IMR-90 (cell line): ENCODE measurements at places on chromosomes 12 and 14.

DNA sequence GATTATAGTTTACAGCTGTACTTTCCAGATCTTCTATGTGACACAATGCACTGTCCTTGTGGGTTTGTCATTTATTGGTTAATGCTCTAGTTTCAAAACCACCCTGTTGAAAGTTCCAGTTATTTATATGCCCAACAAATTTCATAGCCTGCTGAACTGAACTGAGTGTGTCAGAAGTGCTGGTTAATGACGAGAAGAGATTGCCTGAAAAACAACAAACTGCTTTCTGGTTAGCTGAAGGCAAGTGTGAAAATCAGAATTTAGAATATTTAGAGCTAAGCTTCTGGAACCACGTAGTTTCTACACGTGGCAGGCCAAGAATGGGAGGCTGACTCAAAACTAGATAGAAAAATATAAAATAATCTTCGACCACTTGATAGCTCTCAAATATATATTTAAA lies 19.1 kb upstream of the RIN3 start:
- DNase-seq = no peak

DNA sequence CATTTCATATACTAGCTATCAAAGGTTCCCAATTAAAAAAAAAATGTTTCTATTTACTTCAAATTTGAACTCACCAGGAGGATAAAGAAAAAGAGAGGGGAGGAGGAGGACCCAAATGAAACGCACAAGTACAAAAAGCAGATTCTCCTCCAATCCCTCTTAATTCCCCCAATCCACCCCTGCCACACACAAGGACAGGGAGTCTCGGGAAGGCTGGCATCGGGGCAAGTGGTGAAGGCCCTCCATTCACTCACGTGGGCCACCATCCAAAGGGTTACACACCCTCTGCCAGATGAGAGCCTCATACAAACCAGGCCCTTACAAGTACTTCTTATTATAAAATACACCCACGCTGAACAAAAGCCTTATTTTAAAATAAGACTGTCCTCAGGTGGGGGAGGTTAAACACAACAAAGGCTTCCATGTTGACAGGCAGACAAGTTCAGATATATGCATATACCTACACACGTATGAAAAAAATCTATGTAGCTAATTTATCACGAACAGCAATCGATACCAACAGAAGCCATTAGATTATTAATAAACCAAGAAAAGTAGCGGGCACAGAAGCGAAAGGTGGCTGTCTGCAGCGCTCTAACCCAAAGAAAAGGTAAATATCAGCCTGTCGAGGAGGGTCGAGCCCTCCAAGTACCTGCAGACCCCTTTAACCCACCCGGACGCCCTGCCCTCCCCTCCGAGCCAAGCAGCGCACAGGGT lies 1.5 kb downstream of the ATP2B1 start:
- peak; percentile 19 for DNase-seq

- no peak for DNase-seq
These were observed 31.3 kb upstream of the SLC10A1 start for GRCh38 chr14:69828354-69828753.

GRCh38 chr12:51372021-51372420 lies 19.2 kb downstream of the GALNT6 start:
- DNase-seq = no peak

GRCh38 chr14:93464271-93464670 lies 33.5 kb downstream of the UNC79 start:
- no peak for DNase-seq

- DNase-seq = peak; percentile 59
These were observed 56.7 kb upstream of the NR2C1 start for GRCh38 chr12:95130096-95130495.

- DNase-seq = no peak
These were observed 5.8 kb upstream of the NRXN3 start for GRCh38 chr14:78164226-78164853.

GRCh38 chr14:58491593-58491992 lies 64.1 kb downstream of the KIAA0586 start:
- peak; percentile 45 for DNase-seq
